Activated naive CD8-positive, alpha-beta T cell treated with anti-CD3 and anti-CD28 coated beads, Interleukin-2, amount 50 U/mL, for 24 hours (primary cell): ENCODE measurements at places on chromosomes 6 and 20.
A peak's percentile ranks its signal among the peaks of the same experiment; 100 is the strongest.

GRCh38 chr6:127058027-127058426 lies 60.4 kb upstream of the RSPO3 start:
- H3K27ac ChIP-seq = no peak overlapping the region
- H3K27me3 ChIP-seq = no peaks in the 10 kb centered on the region
- H3K4me3 ChIP-seq = no peak overlapping the region
- H3K36me3 ChIP-seq = no peaks in the 10 kb centered on the region
- no peaks in the 10 kb centered on the region for H3K4me1 ChIP-seq
- no peak for DNase-seq

DNA sequence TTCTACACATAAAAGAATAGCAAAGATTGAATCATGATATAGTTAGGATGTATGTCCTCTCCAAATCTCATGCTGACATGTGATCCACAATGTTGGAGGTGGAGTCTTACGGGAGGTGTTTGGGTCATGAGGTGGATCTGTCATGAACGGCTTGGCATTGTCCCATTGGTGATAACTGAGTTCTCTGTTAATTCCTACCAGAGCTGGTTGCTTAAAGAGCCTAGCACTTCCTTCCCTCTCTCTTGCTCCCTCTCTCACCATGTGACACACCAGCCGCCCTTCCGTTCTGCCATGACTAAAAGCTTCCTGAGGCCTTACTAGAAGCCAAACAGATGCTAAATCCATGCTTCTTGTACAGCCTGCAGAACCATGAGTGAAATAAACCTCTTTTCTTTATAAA lies 8.3 kb downstream of the TNFRSF21 start:
- H3K4me1 ChIP-seq = no peaks in the 10 kb centered on the region
- H3K36me3 ChIP-seq = no peaks in the 10 kb centered on the region
- no peak overlapping the region for H3K4me3 ChIP-seq
- DNase-seq = no peak
- H3K27ac ChIP-seq = no peak overlapping the region

DNA sequence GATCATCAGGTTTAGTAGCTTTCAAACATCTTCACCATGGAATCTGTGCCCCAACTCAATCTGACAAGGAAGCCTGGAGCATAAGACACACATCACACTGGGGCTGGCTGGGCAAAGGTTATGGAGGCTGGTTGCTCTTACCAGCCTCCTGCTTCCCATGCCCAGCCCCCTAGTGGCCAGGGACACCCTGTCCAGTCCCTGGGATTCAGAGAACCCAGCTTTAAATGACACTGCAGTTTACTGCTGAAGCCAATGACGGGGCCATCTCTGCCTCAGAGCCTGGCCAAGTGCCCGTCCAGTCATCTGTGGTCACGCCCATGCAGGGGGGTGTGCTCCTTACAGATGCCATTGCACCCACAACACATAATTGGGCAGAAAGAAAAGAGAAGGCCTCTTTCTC lies 272.9 kb downstream of the SMOC2 start:
- no peaks in the 10 kb centered on the region for H3K36me3 ChIP-seq
- no peaks in the 10 kb centered on the region for H3K27me3 ChIP-seq
- H3K4me3 ChIP-seq = no peak overlapping the region
- DNase-seq = no peak
- no peak overlapping the region for H3K27ac ChIP-seq

DNA sequence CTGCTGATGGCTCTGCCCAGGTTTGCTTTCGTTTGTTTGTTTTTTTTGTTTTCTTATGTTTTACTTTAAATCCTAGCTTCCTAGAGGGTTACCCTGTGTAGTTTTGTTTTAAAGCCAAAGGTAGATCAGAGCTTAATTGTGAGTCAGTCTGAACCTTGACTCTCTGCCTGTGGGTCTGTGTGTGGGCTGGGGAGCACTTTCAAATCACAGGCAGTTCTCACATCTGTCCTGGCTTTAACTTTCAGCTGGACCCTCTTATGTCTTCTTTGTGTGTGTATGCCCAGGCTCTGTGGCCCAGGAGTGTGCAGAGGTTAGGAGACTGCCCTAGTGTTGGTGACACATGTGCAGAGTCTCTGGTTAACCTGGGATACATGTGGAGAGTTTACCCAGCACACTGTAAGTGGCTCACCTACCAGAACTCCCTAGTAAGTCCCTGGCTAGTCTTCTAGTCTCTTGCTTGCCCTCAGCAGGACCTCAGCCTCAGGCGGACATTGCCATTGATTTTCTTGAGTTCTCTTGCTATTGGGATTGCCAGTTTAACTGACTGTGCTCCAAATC lies 19.0 kb downstream of the HIVEP1 start:
- H3K4me3 ChIP-seq = no peak overlapping the region
- peak overlapping the region; percentile 29 for H3K27ac ChIP-seq
- H3K36me3 ChIP-seq = peaks cover 61% of the 10 kb centered on the region
- H3K27me3 ChIP-seq = no peaks in the 10 kb centered on the region

DNA sequence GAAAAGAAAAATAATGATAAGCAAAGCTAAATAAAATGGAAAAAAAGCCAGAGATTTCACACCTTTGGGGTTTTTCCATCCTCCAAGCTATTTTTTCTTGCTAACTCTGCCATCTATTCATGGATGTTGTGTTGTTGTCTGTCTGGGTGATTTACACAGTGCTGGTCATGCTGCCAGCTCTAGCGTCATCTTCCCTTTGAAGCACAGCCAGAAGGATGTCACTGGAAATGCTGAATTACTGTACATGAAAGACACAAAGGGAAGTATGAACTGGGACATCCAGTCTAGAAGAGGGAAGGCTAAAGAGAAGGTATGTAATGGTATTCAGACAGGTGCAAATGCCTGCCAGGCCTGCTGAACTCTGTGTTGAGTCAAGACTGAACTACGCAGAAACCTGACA lies 241.9 kb upstream of the STXBP5 start:
- no peaks in the 10 kb centered on the region for H3K27me3 ChIP-seq
- no peaks in the 10 kb centered on the region for H3K4me1 ChIP-seq
- H3K27ac ChIP-seq = no peak overlapping the region
- H3K36me3 ChIP-seq = peaks cover 6% of the 10 kb centered on the region

DNA sequence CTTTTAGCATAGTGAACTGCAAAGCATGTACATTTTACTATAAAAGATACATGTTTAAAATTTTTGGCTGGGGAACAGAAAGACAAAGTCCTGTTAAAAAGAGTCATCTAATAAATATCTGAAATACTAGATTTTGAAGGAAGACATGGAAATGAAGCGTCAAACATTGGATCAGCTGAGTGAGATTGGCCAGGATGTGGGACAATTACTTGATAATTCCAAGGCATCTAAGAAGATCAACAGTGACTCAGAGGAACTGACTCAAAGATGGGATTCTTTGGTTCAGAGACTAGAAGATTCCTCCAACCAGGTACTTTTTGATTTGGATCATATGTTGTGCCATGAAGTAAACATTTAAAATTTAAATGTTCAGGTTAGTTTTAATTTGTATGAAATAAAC lies 162.3 kb downstream of the UTRN start:
- no peak overlapping the region for H3K27ac ChIP-seq
- H3K4me1 ChIP-seq = peaks cover 6% of the 10 kb centered on the region
- no peaks in the 10 kb centered on the region for H3K27me3 ChIP-seq
- peaks cover 41% of the 10 kb centered on the region for H3K36me3 ChIP-seq

DNA sequence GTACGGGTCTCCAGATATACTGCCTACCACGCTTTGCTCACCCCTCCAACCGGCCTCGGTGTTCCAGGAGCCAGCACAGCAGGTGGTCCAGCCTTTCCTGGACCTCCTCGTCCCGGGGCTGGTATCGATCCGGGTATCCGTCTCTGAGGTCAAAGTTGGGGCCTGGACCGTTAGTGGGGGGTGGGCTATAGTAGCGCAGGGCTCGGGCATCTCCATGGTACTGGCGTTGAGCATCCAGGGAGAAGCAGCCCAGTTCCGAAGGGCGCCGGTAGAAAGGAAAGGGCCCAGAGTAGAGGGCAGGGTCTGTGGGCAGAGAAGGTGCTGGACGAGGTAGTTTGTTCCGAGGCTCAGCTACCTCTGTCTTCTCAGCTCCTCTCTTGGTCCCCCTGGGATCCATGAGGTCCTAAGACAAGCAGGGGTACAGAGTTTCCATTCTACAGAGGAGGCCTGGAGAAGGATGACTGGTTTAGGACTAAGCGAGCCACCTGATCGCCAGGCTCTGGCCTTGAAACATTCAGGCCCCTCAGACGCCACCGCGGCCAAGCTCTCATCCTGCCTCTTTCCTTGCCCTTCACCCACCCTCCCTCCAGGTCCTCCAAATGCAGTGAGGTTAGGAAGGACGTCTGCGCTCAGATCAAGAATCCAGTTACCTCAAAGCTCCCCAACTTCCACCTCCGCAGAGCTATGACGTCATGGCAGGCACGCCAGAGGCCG lies 502 bp downstream of the DXO start:
- peaks cover 4% of the 10 kb centered on the region for H3K27me3 ChIP-seq
- peaks cover 46% of the 10 kb centered on the region for H3K4me1 ChIP-seq
- peak overlapping the region; percentile 99 for H3K27ac ChIP-seq
- peaks cover 26% of the 10 kb centered on the region for H3K36me3 ChIP-seq

DNA sequence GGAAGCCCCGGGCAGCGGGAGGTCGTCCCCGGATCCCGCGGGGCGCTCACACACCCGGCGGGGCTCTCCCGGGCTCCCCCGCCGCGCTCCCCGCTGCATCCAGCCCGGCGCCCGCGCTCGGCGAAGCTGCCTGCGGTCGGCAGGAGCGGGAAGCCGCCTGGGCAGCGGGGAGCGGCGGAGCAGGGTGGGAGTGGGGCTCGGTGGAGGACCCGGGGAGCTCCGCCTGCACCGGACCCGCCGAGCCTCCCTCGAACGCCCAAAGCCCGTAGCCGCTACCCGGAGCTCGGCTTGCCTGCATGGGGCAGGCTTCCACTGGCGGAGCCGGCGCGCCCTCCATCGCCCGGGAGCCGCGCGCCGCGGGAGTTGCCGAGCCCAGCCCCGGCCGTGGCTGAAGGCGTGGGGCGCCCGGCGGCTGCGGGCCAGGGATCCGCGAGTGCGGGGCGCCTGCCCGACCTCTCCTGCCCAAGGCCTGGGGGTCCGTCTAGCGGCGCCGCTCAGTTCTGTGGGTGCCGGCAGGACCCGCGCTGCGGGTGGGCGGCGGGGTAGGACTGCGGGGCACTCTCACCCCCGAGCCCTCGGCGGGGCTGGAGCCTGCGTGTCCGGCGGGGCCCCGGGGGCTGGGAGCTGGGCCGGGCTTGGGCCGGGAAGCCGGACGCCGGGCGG lies 671 bp downstream of the CDH4 start:
- no peak overlapping the region for H3K4me3 ChIP-seq
- no peaks in the 10 kb centered on the region for H3K4me1 ChIP-seq
- no peak for DNase-seq

DNA sequence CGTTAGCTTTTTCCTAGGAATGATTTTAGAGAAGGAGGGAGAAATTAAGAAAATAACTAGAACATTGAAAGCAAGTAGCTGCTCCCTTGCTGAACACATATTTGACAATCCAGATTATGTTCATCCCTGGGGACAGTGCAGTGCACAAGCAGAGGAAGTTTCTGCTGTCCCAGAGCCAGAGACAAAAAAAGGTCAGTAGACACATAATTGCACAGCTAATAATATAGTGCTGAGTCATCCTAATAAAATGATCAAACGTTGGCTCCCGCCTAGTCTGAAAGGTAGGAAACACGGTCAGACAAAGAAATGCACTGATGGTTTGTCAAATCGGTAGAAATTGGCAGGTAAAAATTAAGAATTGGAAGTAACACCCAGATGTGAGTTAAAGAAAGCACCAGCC lies 21.7 kb upstream of the SSTR4 start:
- DNase-seq = no peak
- no peak overlapping the region for H3K27ac ChIP-seq
- H3K27me3 ChIP-seq = no peaks in the 10 kb centered on the region
- H3K36me3 ChIP-seq = no peaks in the 10 kb centered on the region
- no peaks in the 10 kb centered on the region for H3K4me1 ChIP-seq
- H3K4me3 ChIP-seq = no peak overlapping the region

DNA sequence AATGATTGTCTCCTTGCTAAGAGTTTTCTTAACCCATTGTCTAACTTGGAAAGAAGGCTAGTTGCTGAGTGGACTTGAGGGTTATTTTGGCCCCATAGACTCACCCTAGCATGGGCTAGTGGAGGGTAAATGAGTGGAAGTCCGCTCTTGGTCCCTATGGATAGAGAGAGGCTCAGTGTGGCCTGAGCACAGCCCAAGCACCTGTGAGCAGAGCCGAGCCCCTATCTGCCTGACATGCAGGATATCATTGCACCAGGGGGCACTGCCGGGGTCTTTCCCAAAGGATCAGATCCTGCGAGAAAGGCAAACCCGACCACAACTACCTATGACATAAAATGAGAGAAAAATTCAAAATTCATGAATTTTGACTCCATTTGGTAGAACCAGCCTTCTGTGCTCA lies 70.6 kb upstream of the GGTLC1 start:
- H3K4me3 ChIP-seq = no peak overlapping the region
- no peak overlapping the region for H3K27ac ChIP-seq
- H3K4me1 ChIP-seq = no peaks in the 10 kb centered on the region
- no peak for DNase-seq
- H3K27me3 ChIP-seq = no peaks in the 10 kb centered on the region
- no peaks in the 10 kb centered on the region for H3K36me3 ChIP-seq

DNA sequence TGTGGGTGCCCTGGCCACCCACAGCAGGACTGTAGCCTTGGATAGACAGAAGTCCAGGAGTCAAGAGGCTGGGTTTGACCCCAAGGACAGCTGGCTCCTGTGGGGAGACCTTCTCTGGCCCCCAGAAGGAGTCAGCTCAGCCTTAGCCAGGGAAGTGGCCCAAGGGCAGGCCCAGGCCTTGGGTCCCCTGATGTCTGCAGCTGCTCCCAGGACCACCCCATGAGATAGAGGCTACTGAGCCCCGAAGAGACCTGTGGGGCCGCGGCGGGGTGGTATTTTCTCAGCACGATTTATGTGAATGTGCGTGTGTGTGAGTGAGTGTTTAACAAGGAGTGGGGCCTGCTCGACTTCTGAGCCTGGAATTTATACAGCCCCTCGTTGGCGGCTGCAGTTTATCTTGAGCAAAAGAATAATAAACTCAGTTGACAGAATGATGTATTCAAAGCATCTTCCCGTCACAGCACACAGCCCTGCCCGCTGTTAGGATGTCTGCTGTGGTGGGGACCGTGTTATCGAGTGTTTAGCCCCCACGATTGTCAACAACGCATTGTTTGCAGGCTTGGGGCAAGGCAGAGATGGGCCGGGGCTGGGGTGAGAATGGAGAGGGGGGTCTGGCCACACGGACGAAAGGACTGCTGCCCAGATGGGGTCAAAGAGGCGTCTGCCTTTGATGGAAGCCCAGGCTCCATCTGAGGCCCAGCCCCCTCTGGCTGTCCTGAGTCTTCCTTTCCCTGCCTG lies 163.3 kb downstream of the VEGFA start:
- no peaks in the 10 kb centered on the region for H3K27me3 ChIP-seq
- H3K4me3 ChIP-seq = no peak overlapping the region
- H3K36me3 ChIP-seq = no peaks in the 10 kb centered on the region
- no peak overlapping the region for H3K27ac ChIP-seq
